ENCODE measurements at places on chromosomes 2 and 18.

GRCh38 chr2:134426721-134427120 lies 172.8 kb downstream of the MGAT5 start:
- no peak for DNase-seq

- no peak for DNase-seq
Measured at GRCh38 chr2:240223631-240224030, 83.2 kb upstream of the OTOS start.

- no peak for DNase-seq
Measured at GRCh38 chr2:108878276-108878675, 91.7 kb downstream of the CCDC138 start.

DNA sequence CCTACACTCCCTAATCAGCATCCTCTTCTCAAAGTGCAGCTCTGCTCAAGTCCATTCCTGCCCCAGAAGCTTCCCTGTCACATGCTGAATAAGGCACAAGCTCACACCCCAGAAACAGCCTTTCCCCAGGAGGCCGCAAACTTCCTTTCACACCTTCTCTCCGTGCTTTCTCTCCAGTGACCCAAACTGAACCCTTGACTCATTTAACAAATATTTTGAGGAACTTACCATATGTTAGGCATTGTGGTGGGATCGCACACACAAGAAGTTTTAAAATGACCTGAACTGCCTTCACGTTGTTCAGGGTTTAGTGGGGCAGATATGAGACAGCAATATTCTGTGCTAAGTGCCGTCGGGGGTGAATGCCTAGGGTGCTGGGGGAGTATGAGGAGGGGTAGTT lies 161.3 kb downstream of the INSIG2 start:
- no peak for DNase-seq

GRCh38 chr2:7242189-7242867 lies 325.1 kb downstream of the RNF144A start:
- DNase-seq: no peak

All from transverse colon (tissue), 4 donors.